ENCODE measurements at places on chromosomes 4 and X.

GRCh38 chrX:154490021-154490413 is 412 bp downstream of the SLC10A3 start:
- DNase-seq: no peak

DNA sequence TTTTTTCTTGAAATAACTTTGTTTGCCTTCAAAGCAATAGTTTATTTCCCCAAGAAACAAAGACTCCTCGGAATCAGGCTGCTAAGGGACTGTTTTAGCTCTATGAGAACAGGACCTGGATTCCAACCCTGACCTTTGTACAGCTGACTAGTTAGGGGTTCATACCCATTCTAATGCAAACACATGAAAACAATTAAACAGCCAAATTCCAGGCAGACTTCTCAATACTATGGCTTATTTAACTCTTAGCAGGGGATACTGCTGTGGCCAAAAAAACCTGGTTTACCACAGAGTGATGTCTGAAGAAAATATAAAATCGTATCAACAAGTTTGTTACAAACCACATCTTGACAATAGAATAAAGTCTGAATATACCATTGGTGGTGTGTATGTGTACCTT is 129.6 kb upstream of the INTU start:
- no peak for DNase-seq

- no peak for DNase-seq
These were observed 71.1 kb downstream of the COL25A1 start for GRCh38 chr4:109231331-109231730.

GRCh38 chrX:56782791-56783449 is 53.9 kb downstream of the NBDY start:
- DNase-seq: no peak

GRCh38 chr4:38566806-38567398 is 97.1 kb upstream of the KLF3 start:
- DNase-seq: no peak

DNA sequence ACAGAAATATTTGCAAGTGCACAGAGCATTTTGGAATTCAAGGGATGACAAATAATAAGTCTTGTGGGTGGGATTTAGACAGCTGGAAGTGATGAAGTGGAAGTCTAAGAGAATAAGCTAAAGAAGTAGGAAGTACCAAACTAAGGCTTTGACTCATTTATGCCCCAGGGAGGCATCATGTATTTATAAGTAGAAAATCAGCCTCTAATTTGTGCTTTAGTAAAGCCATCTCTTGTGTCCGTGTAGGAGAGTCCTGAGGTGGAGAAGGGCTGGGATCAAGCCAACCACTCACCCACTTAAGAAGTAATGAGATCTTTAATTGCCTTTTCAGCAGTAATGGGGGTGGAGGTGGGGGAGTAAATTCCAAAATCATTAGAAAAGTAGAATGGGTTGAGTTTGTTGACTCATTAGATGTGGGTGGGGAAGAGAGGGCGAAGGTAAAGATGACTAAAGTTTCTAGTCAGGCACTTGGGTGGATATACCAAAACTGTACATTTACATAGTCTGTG is 356.7 kb downstream of the STIM2 start:
- no peak for DNase-seq

GRCh38 chr4:120198411-120198810 is 131.8 kb upstream of the MAD2L1 start:
- no peak for DNase-seq

GRCh38 chr4:98113012-98113411 is 30.3 kb downstream of the STPG2 start:
- DNase-seq: no peak

- no peak for DNase-seq
These were observed 137.6 kb downstream of the EGF start for GRCh38 chr4:110049951-110050925.

DNA sequence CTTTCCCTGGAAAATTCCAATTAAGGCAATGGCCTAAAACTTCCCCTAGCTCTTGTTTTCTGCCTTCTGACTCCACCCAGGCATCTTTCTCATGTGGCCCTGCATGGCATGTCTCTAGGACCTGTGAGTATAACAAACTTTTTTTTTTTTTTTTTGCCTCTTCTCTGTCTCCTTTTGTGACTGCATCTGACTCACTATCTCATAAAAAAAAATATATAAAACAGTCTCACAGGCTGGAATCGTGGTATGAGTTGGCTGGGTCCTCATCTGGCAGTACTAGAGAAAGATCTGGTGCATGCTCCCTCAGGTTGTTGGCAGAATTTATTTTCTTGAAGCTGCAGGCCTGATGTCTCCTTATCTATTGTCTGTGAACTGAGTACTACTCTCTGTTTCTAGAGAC is 313.9 kb downstream of the TECRL start:
- no peak for DNase-seq

DNA sequence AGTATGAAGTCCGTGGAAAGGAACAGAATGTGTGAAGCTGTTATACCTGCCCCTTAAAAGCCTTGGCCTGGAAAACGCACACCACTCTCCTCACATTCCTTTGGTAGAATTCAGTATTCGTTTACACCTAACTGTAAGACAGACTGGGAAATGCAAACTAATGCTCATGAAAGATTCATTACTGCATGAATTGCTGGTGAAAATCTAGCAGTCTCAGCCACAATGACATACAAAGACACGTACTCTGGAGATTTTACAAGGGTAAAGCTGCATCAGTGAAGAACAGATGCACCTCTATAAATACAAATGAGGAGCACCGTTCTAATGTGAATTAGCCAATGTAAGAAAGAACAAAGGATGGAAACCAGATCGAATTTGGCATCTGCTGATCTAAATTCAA is 2051.3 kb downstream of the PCDH7 start:
- no peak for DNase-seq

GRCh38 chr4:140316799-140317198 is 56.6 kb upstream of the SCOC start:
- no peak for DNase-seq

- no peak for DNase-seq
These were observed 857.4 kb downstream of the FAT4 start for GRCh38 chr4:126172126-126172525.

DNA sequence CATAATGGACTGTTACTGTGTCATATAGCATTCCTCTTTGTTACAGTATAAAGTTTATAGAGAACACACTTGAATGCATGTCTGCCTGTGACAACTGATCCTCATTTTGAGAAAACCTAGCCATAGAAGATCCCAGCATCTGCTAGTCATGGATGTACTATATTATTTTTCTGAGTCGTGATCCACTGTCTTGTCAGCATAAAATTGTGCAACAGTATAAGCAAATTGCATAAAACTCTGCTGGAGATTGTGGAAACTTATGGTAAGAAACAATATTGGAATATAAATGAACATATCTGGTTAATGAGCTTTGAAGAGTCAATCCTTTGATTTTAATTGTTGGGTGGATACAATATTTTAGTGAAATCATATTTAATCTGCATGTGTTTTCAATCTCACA is 3.6 kb downstream of the NEIL3 start:
- no peak for DNase-seq

DNA sequence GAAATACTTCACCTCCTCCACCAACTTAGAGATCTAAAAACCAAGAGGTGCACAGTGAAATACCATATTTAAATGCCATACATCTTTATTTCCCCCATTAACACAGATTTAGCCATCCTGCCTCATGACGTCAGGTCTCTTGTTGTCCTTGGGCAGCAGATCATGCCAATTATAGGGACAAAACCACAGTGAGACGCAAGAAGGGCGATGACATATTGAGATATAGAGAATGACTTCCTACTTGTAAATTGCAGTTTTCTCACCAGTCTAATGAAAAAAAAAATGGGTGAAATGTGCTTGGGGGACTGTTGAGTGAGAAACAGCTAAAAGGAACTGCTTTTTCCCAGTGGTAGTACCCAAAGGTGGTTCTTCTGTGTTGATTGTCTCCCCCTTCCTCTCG is 24.3 kb downstream of the RS1 start:
- DNase-seq: no peak

DNA sequence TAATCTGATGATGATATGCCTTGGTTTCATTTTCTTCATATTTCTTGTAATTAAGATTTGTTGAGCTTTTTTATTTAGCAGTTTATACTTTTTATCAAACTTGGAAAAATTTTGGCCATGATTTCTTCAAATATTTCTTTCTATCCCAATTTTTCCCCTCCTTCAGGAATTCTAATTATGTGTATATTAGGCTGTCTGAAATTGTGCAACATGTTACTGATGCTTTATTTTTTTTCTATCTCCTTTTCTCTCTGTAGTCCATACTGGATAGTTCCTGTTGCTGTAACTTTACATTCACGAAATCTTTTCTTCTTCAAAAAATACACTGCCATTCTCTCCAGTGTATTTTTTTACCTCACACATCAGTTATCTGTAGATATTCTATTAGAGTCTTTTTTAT is 10.8 kb downstream of the THAP6 start:
- DNase-seq: no peak

GRCh38 chr4:3413217-3413671 is 28.5 kb upstream of the HGFAC start:
- DNase-seq: no peak

DNA sequence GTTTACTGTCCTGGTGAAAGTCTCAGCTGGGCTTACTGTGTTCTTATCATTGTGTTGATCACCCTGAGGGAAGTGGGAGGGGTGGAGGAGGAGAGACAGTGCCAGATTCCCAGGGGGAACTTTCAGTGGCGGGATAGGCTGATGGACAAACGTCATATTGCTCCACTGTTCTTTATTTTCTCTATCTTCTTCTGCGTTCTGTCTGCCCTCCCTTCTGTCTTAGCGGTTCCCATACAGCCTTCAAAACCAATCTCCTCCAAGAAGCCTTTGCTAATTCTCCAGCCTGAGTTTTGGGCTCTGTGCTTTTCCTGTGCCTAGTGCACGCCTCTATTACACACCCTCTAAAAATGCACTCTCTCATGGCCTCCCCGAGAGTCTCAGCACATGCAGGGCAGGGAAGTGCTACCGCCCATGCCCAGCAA is 448.7 kb upstream of the FAT1 start:
- DNase-seq: no peak

- DNase-seq: no peak
These were observed 55.3 kb downstream of the APLN start for GRCh38 chrX:129599499-129599898.

- DNase-seq: no peak
These were observed 3.9 kb downstream of the SHISA3 start for GRCh38 chr4:42401171-42401570.

DNA sequence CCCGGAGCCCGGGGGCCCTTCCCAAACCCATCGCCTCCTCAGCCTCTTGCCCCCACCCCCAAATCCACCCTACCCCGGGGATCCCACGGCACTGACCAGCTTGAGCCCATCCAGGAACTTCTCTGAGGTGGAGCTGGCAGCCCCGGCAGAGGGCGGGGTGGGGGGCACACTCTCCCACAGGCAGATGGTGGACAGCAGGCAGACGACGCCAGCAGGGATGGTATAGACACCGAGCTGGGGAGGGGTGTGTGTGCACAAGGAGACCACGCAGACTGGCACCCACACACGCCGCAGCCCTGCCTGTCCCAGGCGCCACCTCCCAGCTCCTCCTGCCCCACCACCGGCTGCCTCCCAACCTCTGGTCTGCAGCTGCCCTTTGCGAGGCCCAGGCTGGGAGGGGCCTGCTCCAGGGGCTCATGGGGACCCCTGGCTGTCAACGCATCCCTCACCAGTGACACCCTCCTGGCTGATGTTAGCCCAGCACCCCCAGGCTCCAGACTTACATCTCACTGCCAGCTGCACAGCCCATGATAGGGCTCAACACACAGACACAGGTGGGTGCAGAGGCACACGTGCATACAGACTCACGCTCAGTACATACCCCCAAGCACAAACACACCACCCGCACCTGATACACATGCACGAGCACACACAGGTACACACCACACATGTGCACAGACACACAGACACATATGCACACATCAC is 4.2 kb downstream of the SLC49A3 start:
- no peak for DNase-seq

Measured in NCI-H187 treated with DMSO at 0.1 percent for 48 hours (cell line).